Kidney epithelial cell (primary cell): ENCODE measurements at places on chromosomes 11 and 22.

DNA sequence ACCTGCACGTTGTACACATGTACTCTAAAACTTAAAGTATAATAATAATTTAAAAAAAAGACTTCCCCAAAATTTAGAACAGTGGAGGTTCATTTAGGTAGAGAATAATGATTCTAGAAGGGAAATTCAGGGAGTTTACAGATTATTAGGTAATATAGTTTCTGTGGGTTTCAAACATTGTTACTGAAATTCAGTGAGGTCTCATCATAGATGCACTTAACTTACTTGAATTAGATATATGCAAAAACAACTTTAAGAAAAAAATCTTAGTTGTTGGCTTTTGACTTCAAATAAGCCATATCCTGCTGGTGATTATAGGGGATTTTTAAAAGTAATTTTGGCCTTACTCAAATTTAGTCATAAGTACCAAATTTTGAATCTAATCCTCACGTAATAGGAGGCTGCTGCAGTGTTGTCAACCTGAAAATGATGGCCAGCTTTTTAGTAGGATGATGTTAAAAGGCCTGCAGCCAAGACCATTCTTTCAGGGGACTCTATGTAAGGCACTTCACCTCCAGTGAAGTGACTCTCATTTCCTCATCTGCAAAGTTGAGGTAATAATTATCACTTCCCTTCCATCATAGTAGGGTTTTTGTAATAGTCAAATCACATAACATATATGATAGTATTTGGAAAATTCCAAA, 42.5 kb upstream of the KCNA4 start:
- no peak for DNase-seq

GRCh38 chr11:64038500-64038899, 2.8 kb downstream of the FLRT1 start:
- DNase-seq = no peak

GRCh38 chr11:134024420-134025081, 44.3 kb upstream of the JAM3 start:
- DNase-seq = no peak

DNA sequence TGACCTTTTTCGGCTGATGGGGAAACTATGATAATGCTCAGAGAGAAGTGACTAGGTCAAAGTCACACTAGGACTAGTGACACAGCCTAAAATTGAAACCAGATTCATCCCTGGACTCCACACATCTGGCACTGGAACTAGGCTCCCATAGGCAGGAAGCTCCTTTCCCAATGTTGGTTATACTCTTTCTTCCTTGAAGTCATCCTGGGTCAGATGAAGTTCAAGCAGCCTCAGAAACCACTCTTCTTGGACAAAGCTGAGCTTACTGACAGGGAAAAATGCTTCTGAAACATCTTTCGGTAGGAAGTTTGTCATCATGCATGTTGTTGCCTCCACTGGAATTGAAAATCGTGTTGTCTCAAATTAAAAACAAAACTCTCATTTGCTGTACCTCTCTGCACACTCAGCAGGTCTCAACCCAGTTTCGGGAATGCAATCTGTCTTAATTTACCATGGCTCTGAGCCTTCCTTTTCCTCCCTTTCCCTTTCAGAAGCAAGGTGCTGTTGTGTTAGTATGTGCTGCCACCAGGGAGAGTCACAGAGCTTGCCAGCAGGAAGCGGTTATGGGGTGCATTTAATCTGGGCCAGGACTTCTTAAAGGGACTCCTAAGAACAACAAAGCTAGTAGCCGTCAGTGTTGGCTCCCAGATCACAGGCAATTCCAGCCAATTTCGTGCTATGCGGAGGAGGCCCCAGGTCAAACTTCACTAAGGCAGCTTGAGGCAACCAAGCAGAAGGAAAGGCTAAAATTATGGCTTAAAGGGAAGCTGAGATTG, 384.8 kb downstream of the TENM4 start:
- DNase-seq = no peak
